ENCODE measurements at places on chromosomes 11 and 22.

DNA sequence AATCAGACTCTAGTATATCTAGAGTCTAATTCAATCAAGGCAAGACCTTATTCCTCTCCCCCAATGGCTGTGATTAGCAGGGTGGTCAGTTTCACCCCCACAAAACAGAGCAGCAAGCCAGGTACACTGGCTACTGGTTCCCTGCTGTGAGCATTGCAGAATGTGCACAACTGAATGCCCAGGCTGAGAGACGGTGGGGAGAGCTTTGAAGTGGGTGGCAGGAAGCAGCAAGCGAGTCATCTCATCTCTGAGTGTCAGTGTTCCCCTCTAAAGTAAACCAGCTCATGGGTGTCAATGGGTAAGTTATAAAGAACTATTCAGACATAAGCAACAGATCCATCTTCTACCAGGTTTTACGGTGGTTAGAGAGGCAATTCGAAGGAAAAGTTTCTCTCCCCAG, 37.6 kb downstream of the GAB4 start:
- no peak for DNase-seq

GRCh38 chr22:26884921-26885320, 227.5 kb downstream of the MIAT start:
- DNase-seq: no peak

DNA sequence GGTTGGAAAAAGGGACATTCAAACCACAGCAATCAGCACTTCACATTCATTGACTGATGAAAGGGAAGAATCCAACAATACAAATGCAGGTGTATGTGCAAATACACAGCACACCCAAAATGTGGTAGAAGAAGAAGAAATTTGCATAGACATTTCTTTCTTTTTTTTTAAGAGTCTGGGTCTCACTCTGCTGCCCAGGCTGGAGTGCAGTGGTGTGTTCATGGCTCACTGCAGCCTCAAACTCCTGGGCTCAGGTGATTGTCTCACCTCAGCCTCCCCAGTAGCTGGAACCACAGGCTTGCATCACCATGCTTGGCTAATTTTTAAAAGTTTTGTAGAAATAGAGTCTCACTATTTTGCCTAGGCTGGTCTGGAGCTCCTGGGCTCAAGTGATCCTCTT, 21.9 kb downstream of the CARS1 start:
- no peak for DNase-seq

- DNase-seq: no peak
Observed at GRCh38 chr11:89065066-89065465, 716 bp downstream of the GRM5 start.

GRCh38 chr11:66228521-66228920, 39.9 kb upstream of the RAB1B start:
- DNase-seq: no peak

GRCh38 chr22:30858976-30859713, 109.4 kb downstream of the MORC2 start:
- no peak for DNase-seq

DNA sequence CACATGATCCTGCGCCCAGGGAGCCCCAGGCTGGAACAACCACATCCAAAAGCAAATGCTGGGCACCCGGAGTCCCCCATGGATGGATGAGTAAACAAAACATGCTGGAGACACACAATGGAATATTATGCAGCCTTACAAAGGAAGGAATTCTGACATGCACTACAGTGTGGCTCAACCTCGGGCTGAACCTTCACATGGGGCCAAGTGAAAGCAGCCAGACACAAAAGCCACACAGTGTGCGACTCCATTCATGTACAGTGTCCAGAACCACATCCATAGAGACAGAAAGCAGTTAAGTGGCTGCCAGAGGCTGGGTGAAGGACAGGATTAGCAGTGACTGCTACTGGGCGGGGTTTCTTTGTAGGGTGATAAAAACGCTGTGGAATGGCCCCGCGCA, 10.1 kb downstream of the POLR3H start:
- no peak for DNase-seq

GRCh38 chr11:70068950-70069349, 9.2 kb upstream of the ANO1 start:
- DNase-seq: no peak

DNA sequence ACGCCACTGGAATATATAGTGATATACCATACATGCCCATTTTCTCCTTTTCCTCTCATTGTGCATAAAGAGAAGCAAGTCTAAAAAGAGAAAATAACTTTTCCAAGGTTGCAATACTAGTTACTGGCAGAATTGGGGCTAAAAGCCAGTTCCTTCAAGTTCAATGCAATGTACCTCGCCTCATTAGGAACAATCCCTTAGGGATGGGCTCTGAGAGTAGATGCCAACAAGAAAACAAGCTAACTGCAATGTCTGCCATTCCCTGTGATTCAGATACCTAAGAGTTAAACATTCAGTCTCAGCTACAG, 114.3 kb downstream of the RBFOX2 start:
- no peak for DNase-seq

GRCh38 chr11:107677924-107678631, 33.8 kb downstream of the SLN start:
- DNase-seq: no peak

DNA sequence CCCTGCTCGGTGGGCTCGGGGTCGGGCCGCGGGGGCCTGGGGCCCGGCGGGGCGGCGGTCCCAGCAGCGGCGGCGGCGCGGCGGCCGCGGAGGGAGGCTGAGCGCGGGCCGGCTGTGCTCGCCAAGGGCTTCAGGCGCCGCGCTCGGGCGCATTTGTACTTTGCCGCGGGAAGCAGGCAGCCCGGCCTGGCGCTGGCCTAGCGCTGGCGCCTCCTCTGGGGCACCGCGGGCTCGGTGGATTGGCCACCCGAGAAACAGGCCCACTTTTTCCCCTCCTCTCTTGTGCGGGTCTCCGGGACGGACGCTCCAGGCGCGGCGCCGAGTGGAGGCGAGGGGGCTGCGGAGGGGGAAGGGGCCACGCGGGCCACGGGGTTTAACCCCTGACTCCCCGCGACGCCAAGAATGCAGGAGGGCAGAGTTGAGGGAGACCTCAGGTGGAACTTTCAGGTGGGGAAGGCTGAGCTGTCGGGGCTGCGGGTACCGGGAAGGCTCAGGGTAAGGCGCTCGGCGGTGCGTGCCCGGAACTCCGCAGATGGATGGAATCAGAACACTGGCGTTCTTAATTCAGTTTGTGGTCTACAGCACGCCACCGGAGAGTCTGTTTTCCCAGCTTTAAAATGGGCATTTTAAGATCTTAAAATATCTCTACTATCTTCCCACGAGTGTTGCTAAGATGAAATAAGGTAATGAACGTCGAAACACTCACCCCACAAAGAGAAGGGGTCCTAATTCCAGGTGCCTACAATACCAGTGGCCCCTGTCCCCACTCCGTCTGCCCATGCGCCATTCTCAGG, at the start of gene CHRDL2:
CHRDL2 (minus strand) TSS at position 126 of the 794 bp plus-strand sequence. CDS start 538 bp downstream, outside the sequence.
- DNase-seq: no peak

DNA sequence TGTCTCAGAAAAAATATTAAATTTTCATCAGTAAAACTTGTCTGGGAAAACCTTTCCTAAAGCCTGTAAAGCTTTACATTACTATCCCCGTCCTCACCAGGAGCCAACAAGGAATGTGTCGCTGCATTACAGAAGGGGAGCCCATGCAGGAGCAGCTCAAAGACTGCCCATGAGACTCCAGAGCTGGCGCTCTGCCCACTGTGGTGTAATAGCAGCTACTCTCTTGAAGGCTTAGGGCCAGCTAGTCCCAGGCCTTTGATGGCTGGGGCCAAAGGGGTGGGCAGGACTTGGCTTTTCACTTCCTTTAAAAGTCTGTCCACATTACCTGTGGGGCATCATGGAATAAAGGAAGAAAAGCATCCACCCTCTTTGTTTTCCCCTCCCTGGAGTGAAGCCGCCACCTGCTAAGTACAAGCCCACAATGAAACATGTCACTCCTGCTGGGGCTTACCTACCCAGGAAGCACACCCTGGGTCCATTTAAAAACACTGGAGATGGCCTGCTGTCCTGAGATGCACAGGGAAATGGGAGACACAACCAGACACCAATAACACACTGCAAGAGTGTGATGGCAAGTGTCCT, 150.7 kb downstream of the ADAMTS15 start:
- DNase-seq: no peak

DNA sequence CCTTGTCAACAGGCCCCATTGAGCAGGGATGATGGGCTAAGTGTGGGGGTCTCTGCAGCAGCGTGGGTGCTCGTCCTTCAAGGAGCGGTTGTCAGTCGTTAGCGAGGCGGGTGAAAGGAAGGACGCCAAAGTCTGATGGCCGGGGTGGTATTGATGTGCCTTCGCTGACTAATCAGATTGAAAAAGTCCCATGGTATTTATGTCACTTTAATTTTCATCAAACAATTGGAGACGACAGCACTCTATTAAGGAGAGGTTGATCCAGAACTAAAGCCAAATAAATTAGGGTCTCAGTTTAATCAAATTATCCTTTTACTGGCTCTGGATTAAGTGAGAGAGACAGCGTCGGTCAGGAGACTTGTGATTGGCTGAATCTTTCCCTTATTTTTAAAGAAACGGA, 9.6 kb downstream of the HTATIP2 start:
- no peak for DNase-seq

- no peak for DNase-seq
Observed at GRCh38 chr11:114091516-114092397, 32.2 kb downstream of the ZBTB16 start.

GRCh38 chr11:131868629-131869507, 498.5 kb downstream of the NTM start:
- DNase-seq: no peak

- peak; percentile 39 for DNase-seq
Observed at GRCh38 chr22:36461665-36462649, 19.5 kb downstream of the TXN2 start.

- DNase-seq: no peak
Observed at GRCh38 chr11:46445192-46445919, 53.8 kb upstream of the CHRM4 start.

DNA sequence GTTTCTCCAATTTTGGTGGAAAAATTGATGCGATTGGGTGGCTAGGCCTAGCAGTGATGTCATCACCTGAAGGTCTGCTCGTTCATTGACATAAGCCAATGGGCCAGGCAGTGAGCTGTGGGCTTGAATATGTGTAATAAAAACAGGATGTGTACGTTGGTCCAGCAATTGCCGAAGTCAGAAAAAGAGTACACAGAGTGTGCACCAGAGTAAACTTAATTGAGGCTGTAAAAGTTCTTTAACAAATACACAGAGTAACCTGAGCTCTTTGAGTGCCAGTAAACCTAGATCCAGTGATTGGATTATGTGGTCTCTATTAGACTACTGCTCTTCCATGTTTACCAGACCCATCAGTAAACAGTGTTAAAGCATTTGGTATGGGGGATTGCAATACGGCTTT, 13.0 kb upstream of the GLYATL1 start:
- DNase-seq: no peak

DNA sequence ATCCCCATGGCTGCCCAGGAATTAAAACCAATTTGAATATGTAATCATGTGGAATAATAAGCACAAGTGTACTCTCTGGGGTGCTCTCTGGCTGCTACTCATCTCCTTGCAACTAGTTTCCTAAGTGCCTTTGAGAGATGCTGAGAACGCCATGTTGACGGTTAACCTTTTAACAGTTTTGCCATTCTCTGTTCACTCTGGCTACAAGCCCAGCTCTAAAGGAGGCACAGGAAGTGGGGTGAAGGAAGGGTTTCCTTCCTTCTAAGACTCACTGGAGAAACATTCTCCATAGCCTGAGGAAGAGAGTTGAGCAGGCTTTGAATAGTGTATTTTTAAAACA, 122.0 kb upstream of the ZC3H12C start:
- no peak for DNase-seq

DNA sequence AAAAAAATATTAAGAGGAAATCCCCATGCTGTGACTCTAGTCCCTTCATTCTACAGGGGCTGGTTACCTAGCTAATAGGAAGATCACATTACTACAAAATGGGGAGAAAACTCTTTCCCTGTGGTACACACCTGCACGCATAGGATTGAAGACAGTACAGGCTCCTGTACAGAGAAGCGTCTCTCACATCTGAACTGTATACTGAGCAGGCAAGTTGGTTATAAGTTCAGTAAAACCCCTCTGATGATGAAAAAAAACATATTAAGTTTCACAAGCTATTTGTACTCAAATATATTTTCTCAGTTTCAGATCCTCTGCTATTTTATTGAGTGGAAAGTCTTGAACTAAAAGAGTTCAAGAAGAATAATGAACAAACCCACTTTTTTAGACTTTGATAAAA, 156.9 kb upstream of the HSD17B12 start:
- DNase-seq: no peak

All from epithelial cell of prostate (primary cell).